ENCODE measurements at places on chromosomes 16 and 17.

DNA sequence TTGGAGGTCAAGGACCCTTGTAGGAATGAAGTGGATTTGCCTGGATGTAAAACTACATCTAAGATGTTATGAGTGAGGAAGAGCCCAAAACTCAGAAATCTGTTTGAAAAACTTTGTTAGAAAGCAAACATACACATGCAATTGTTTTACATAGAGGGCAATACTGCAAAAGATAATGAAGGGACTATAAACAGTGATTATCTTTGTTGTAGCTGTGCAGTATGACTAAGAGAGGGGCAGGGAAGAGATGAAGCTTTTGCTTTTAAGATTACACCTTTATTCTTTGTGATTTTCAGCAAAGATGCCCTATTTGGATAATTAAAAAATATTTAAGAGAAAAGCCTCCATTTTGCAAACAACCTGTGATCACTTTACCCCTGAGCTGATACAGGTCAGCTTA is 839.9 kb upstream of the RBFOX1 start:
- DNase-seq: no peak

DNA sequence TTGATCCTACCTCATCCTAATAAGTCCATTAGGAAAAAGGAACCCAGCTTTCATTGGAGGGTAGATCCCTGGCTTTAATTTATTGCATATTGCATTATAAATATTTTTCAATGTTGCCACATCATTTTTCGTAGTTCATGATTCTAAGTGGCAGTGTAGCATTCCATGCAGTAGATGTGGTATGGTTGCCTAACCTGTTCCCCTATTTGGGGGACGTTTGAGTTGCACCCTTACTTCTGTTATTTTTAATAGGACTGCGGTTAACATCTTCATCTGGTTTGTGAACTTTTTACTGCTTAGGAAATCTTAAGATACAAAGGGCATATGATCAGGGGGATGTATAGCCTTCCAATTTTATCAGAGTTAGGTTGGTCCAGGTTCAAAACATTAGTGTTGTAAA is 5.4 kb downstream of the SCPEP1 start:
- DNase-seq: no peak

- peak; percentile 63 for DNase-seq
These were observed 7.4 kb downstream of the ZDHHC7 start for GRCh38 chr16:85003725-85004586.

DNA sequence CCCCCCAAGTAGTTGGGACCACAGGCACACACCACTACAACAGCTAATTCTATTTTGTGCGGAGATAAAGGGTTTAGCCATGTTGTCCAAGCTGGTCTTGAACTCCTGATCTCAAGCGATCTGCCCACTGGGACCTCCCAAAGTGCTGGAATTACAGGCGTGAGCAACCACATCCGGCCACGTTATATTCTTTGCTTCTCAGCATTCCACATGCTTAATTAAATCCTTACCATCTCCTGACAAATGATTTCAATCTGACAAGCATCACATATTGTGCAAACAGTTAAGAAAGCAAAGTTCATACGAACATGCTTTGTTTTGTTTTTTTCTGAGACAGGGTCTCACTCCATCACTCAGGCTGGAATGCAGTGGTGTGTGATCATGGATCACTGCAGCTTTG is 18.2 kb downstream of the HIGD1B start:
- no peak for DNase-seq

DNA sequence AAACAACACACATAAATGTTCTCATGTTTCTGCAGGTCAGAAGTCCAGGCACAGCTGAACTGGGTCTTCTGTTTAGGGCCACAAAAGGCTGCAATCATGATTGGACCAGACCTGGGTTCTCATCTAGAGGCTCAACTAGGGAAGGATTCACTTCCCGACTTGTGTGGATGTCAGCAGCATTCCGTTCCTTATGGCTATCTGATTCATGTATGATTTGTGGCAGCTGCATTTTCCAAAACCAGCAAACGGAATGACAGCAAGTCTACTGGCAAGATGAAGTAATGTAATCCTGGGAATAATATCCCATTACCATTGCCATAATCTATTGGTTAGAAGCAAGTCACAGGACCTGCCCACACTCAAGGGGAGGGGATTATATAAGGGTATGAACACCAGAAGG is 22.1 kb downstream of the CEP112 start:
- DNase-seq: no peak

DNA sequence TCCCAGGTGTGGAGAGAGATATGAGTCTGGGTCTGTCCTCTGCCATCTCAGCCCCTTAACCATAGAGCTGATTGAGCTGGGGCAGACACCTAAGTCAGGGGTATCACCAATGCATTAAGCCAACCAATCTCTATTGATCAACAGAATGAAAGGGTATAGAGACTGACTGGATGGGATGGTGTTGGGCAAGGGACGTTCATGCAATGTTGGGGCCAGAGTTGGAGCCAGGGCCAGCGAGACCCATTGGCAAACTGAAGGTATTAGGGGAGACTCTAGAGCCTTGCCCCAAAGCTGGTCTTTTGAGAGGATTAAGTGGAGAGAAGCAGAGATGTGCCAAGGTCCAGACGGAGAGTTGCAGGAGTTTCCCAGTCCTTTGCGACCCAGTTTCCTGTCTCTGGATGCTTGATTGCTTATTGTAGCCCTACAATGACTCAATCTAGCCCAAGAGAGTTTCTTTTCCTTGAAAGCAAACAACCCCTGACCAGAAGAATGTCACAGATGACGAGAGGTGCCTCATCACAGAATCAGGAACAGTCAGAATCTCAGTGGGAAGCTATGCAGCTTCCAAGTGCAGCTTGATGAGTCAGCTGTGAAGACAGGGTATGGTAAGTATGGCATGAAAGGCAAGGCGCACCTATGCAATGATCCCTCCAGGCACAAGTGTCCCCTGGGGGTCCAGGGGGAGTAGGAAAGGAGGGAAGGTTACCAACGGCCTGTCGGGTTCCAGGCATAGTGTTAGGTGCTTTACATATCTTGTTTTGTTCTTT is 137.2 kb downstream of the UTP18 start:
- no peak for DNase-seq

DNA sequence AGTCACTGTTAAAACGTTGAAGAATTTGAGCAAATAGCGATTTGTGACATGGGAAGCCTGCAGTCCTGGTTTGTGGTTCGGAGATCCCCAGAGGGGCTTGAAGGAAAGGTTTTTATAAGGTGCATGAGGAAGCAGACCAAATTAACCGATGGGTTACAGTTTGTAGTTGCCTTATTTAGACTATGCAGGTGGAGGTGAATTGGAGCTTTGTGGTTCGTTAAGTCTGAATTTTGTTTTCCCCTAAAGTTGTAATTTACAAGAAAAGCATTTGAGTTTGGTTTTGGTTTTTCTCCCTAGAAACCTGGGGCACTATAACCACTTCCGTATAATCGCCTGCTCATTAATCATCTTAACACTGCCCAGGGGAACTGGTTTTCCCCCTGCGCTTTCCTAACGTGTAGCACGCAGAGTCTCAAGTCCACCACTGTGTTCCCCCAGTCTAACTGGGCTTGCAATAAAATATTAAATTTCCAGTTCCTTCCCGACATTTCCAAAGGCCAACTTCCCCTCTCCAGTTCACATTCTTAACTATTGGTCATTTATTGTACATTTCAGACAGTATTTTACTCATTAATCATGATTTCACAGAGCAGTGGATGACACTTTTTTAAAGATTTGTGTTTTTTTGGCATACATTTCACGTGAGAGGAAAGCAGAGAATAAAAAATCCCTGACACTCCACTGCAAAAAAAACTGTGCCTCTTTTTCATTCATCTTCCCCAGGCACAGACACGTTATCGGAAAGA is 932 bp downstream of the ZNF267 start:
- no peak for DNase-seq

DNA sequence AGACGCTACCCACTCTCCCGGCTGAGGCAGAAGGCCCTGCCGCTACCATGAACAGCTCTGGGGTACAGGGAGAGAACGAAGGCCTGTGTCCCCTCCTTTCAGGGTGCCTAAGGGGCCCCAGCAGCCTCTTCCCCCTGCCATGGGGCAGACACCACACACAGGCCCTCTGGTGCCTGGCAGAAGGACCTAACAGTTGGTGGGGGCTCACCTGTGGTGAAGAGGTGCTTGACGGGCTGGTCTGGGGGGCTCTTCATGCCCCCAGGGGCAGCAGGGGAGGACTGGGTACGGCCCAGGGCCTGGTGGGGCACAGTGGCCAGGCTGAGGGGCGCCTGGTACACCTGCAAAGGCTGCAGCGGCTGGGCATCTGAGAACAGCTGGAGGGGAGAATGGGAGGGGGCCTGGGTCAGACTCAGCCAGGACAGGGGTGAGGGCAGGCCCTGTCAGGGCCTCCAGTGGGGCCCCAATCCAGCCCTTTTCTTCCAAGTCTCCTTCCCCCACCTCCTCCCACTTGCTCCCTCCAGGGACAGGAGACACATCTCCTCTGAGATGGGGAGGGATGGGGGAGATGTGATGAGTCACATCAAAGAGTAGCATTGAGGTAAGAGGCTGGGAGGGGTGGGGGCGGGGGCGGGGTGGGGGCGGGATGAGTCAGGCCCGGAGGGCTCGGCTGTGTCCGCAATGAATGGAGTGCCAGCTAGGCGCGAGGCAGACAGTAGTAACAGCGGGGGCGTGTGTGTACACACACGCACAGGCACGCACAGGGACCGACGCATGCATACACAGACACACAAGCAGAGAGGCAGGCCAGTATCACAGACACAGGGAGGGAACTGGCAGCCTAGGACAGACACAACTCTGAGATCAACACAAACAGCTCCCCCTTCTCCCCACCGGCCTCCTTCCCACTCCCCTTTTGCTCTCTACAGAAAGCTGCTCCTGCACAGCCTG is 16.1 kb downstream of the G6PC3 start:
- DNase-seq: no peak

GRCh38 chr17:37490638-37491614 is 1.2 kb downstream of the DUSP14 start:
- peak; percentile 79 for DNase-seq

- no peak for DNase-seq
These were observed 20.2 kb downstream of the TMEM186 start for GRCh38 chr16:8777217-8777616.
